ENCODE measurements at places on chromosomes 1 and 21.

DNA sequence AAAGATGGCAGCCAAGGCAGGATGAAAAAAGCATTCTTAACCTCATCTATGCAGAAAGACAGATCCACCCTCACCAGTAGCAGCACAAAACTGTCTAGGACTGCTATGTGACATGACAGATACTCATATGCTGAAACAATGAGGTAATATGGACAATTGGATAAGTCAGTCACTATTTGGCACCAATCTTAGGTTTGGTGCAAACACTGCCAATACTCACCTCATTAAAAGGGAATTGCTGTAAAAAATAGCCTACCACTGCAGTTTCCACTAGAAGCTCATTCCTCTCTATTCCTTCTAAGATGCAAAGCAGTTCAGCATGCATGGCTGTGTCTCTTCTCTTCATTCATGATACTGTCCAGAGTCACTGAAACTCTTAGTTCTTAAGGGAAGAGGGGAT lies 91.7 kb downstream of the TBX15 start:
- DNase-seq = no peak

DNA sequence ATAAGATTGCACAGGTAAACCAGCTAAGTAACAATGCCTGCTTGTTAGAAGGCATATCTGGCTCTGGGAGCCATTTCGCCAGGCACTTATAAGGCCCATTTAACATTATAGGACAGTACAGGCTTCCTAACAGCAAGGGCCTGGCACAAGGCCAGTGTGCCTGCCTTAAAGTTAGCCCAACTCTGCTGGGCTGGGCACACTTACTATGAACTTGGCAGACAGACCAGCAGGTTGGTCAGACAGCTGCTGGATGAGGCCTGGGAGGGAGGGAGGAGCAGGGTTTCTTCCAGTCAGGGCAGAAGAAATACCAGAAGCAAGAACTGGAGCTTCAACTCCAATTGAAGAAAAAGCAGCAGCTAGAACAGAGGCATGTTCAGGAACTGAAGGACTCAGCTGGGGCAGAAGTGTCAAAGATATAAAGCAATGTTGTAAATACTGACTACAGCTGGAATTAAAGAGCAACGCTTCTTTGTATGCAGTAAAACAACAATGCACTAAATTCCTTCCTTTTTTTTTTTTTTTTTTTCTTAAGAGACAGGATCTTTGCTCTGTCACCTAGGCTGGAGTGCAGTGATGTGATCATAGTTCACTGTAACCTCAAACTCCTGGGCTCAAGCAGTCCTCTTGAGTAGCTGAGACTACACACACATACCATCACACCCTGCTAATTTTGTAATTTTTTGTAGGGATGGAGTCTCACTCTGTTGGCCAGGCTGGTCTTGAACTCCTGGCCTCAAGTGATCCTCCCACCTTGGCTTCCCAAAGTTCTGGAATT lies 4.9 kb downstream of the CACHD1 start:
- DNase-seq = no peak

- DNase-seq = no peak
These were observed 10.8 kb downstream of the SCNN1D start for GRCh38 chr1:1291023-1291528.

- peak; percentile 73 for DNase-seq
These were observed 40.6 kb downstream of the MAPKAPK2 start for GRCh38 chr1:206725109-206725963.

DNA sequence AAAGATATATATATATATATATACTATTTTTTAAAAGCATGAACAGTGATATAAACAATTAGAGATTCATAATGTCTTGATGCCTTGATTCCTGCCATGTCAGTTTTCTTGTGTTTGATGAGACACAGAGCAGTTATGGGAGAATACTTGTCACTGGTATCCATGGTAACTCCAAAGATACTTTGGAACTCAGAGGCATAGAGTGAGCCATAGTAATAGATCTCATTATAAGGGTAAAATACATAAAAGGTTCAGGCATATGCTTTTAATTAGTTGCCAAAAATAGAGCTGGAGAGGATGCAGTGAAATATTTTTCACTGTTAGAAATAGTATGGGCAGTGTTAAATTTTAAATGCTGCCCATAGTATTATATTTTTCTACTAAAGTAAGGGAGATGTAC lies 134.1 kb downstream of the SYT14 start:
- no peak for DNase-seq

- DNase-seq = peak; percentile 82
These were observed 35.7 kb downstream of the ZBTB8B start for GRCh38 chr1:32500387-32501209.

DNA sequence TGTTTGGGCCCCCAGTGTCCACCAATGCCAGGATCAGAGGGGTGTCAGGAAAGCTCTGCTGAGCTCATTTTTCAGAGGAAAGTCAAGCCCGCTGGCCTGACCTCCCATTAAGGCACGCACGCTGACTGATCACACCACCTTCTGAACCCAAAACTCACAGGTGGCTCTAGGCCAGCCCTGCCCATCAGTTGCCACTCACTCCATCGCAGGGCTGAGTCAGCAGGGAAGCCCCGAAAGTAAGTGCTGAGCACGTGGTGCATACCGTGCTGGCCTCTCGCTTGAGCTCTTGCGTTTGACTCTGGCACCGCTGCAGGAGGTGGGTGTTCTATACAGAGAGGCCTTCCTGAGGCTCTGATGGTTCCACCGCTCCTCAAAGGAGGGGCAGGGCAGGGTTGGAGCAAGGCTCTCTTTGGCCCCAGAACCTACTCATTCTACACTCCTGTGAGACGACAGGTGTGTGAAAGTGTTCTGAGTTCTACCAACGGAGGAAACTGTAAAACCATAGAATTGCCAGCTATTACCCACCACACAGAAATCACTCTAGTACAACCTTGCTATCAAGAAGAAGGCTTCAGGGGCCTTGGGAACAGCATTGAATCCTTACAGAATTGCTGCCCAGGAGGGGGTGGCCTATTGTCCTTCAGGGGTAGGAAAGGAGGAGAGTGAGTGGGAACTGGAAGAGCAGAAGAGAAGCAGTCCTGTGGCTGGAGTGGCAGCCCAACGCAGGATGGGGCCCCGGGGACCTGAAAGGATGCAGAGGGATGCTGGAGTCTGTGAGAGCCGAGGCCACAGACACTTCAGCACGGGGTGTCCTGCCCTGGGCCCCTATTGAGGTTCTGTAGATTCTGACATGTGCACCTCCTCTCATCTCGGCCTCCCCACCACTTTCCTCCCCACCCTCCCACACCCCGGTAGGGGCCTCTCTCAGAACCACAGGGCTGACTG lies 214.7 kb upstream of the EDN2 start:
- no peak for DNase-seq

DNA sequence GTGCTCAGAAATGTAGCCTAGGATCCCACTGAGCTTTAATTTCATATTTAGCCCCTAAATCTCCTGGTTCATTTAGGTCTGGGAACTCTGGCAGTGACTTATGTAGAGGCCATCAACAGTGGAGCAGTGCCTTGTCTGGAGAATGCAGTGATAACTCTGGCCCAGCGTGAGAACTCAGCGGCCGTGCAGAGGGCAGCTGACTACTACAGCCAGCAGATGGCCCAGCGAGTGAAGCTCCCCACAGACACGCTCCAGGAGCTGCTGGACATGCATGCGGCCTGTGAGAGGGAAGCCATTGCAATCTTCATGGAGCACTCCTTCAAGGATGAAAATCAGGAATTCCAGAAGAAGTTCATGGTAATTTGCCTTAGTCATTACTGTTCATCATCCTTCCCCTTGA lies 17.8 kb downstream of the GBP6 start:
- DNase-seq = no peak

- DNase-seq = peak; percentile 89
These were observed 9.3 kb downstream of the MASP2 start for GRCh38 chr1:11037740-11038182.

- no peak for DNase-seq
These were observed 260.0 kb downstream of the RGS7 start for GRCh38 chr1:241096982-241097381.

- DNase-seq = no peak
These were observed 20.7 kb upstream of the GNG4 start for GRCh38 chr1:235670157-235670776.

- DNase-seq = no peak
These were observed 8.3 kb upstream of the SLC2A1 start for GRCh38 chr1:42966688-42967612.

Data from suppressor macrophage treated with lipopolysaccharide for 4 hours (primary cell).